ENCODE measurements at places on chromosomes 13 and 19.

GRCh38 chr13:87887459-87888123 lies 216.4 kb downstream of the SLITRK5 start:
- DNase-seq = peak; percentile 50

DNA sequence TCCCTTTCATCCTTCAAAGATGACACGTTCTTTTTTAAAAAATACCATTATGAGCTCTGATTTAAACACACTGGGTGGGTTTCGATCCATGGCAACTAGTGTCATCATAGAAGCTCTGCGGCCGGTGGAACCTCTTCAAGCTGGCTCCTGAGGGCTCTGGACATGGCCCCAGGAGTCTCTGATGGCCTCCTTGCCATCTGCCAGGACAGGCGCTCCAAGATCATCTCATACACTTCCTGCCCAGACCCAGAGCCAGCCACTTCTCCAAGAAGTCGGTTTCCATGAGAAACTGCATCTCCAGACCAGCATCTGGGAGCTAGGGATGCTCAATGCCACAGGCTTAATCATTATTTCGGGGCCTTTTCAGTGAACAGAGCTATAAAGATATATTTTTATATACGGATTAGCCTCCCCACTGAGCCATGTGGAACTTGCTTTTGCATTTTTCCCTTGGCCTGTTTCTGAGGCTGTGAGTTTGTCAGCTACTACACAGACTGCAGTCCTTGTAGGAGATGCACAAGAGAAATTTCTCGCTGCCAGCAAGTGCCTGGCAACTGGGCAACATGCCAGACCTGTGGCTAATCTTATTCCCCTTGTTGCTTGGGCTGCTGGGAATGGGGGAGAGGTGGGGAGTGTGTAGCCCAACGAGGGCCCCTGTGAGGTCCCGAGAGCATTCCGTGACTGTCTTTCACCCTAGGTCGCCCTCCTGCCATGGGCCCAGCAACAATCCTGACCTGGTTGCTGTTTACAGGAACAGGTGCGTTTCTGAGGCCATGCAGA lies 15.9 kb downstream of the SUGP1 start:
- no peak for DNase-seq

DNA sequence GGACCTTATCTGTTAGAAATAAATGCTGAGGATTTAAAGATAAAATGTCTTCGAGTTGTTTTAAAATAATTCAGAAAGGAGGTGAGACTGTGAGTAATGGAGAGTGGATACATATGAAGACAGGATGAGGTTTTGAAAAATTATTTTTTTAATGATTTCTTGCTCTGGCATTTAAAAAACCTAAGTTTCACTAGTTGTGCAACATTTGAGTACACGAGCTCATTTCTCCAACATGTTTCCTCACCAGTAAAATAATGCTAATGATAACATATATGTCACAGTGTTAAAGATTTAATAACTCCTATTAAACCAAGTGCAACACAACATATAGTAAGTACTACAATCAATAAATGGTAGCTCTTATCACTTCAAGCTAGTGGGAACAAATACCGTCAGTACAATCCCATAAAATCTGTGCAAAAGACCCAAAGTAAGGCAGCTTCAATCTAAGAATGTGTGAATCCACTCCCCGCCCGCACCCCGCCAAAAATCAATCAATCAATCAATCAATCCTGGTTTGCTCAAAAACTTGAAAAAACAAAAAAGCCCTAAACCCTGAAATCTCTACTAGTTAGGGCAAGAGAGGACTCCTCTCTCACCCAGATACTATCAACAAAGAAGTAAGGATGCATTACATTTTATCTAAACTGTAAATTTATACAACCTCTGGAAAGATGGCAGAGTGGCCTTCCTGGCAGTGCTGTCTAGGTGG lies 1.3 kb downstream of the ALG5 start:
- DNase-seq = no peak

DNA sequence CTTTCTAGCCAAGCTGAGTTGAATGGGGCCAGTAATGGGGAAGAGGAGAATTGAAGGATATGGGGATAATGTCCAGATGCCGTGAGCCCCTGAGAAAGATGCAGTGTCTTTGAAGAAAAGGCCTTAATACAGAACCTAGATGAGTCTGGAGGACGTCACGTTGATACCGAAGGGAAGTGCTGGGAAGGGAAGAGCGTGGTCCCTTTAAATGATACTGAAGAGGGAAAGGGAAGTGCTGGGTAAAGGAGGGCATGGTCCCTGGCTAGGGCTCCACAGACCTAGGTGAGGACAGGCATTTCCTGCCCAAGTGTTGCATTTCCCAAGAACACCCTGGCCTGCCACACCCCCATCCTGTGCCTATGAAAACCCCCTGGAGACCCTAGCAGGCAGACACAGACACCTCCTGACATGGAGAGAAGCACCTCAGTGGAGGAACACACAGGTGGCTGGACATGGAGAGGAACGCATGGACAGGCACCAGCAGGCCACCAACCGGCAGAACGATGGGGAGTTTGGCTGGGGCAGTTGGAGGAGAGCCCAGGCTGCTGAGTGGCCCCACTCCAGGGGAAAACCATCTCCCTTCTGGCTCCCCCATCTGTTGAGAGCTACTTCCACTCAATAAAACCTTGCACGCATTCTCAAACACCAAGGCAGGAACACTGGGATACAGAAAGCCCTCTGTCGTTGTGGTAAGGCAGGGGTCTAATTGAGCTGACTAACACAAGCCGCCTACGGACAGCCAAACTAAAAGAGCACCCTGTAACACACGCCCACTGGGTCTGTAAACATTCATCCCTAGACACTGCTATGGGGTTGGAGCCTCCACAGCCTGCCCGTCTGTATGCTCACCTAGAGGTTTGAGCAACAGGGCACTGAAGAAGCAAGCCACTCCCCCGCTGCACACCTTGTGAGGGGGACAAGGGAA lies 34.9 kb upstream of the POMP start:
- no peak for DNase-seq

GRCh38 chr13:99731747-99732146 lies 230.5 kb downstream of the TM9SF2 start:
- no peak for DNase-seq

GRCh38 chr13:59373341-59373740 lies 790.4 kb downstream of the DIAPH3 start:
- no peak for DNase-seq

DNA sequence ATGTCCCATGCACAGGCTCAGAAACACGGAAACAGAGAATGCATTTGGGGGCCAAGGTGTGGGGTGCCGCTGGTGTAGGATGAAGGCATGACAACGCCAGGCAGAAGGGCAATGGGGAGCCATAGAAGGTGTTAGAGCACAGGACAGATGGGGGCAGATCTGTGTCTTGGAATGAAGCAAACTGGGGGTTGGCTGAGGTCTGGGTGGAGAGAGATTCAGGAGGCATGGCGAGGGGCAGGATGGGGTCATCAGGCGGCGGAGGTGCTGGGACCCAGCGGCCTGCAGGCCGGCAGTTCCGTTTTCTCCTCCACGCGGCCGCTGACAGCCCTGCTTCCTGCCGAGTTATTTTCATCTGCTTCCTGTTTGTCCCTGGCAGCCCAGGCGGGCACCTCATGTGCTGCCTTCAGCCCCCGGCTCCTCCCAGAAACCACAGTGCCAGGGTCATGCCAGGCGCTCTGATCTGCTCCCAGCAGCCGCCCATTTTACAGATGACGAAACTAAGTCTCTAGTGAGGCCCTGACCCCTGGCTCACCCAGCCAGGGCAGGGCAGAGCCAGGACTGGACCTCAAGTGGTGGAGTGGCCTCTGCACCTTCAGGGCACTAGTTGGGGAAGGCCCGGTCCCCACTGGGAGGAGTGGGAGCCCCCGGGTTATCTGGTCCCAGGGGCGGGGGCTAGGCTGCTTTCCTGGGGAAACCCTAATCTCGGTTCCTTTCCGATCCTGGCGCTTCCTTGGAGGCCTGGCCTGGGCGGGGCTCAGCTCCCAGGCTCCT lies 2.2 kb downstream of the ARHGAP45 start:
- DNase-seq = no peak

- no peak for DNase-seq
These were observed 46.7 kb upstream of the KL start for GRCh38 chr13:32969516-32969941.

GRCh38 chr13:91167706-91168385 lies 179.6 kb upstream of the MIR17HG start:
- no peak for DNase-seq

DNA sequence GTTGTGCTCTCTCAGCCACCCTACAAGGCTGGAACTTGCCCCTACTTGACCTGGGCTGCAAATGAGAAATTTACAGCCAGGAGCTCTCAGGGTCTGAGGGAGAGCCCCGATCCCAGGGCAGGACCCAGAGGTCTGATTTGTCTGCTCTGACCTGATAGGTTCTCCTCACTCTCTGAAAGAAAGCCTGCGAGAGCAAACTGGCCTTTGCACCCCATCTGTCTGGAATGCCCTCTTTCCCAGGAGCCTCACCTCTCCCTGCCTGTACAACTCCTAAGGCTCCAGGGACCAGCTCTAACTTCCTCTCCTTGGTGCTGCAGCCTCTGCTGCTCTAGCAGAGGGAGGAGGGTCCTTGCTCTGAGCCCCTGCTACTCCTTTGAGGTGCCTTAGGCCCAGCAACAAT lies 137.8 kb downstream of the UQCRFS1 start:
- no peak for DNase-seq

DNA sequence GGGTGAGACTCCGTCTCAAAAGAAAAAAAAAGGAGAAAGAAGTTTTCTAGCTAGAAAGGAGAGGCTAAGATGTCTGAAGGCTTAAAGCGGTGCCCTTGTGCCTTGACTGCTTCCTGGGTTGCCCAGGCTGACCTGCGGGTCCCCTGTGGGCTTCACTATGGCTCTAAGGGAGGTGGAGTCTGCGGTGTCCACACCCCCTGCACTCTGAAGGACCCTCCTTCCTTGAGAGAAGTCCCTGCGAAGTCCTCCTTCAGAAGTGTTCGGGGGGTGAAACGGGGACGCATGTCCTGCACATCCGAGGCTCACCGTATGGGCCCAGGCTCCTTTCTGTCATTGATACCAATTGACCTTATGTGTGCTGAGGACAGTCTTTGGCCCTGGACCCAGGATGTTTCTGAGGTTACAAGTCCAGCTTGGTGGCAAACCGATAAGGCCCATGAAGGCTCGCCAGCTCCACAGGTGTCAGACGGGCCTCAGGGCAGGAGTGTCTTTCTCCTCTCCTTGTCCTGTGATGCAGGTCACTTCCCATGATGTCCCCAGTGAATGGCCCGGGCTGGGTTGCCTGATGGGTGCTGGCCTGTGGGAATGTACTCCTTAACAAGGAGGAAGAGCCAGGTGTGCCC lies 11.6 kb upstream of the RNF113B start:
- no peak for DNase-seq

GRCh38 chr19:19423322-19423721 lies 17.8 kb downstream of the GATAD2A start:
- no peak for DNase-seq

- no peak for DNase-seq
These were observed 458 bp downstream of the ARHGEF1 start for GRCh38 chr19:41883463-41883820.

GRCh38 chr13:105957769-105958438 lies 577.6 kb downstream of the EFNB2 start:
- no peak for DNase-seq

DNA sequence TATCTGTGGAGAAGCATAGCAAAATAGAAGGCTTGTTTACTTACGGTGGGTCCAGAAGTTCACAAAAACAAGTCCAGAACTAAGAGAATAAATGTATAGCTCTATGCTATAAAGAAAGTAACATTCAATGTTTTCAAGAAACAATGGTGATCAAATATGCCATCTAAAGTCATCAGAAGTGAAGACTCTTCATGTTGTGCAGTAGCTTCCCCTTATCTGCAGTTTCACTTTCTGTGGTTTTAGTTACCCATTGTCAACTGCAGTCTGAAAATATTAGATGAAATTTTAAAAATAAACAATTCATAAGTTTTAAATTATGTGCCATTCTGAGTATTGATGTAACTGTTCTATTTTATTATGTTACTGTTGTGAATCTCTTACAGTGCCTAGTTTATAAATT lies 72.5 kb downstream of the EDNRB start:
- no peak for DNase-seq

- DNase-seq = no peak
These were observed 1.8 kb downstream of the RPS19 start for GRCh38 chr19:41861846-41862245.

- no peak for DNase-seq
These were observed 7.1 kb downstream of the ELAVL3 start for GRCh38 chr19:11473725-11474124.

GRCh38 chr13:59519819-59520218 lies 643.9 kb downstream of the DIAPH3 start:
- DNase-seq = no peak

DNA sequence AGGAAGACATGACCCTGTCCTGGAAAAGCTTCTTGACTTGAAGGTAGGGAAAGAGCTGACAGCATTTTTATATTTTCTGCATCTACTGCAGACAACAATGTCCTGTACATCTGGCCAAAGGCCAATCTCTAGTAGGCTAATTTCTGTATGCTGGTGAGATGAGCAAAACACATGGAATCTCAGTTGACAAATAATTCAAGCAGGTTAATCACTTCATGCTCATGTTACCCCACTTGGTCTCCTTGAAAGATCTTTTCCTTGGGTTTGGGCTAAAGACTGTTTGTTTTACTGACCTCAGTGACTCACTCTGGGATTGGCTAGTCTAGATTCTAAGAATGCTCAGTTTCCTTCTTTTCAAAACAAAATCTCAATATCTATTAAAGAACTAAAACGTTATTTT lies 298.8 kb downstream of the LMO7 start:
- DNase-seq = no peak

DNA sequence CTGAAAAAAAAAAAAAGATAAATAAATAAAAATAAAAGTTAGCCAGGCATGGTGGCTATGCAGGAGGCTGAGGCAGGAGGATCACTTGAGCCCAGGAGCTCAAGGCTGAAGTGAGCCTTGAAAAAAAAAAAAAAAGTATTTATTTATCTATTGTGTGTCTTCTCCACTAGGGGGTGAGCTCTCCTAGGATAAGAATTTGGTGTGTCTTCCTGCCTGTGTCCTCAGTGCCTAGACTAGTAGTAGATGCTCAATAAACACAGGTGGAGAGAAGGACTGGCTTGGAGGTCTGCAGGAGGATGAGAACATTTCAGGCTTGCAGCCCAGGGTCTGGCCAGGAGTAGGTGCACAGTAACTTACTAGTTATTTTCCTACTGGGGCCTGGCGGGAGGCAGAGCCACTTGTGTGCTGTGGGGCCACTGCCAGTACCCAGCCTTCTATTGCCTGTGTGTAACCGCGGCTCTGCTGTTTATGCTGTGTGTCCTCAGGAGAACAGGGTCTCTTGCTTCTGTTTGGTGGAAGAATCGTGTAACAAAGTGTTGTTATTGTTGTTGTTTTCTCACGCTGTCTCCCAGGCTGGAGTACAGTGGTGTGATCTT lies 5.4 kb downstream of the LMTK3 start:
- DNase-seq = no peak

GRCh38 chr19:4967738-4968461 lies 1.0 kb upstream of the KDM4B start:
- DNase-seq = no peak

DNA sequence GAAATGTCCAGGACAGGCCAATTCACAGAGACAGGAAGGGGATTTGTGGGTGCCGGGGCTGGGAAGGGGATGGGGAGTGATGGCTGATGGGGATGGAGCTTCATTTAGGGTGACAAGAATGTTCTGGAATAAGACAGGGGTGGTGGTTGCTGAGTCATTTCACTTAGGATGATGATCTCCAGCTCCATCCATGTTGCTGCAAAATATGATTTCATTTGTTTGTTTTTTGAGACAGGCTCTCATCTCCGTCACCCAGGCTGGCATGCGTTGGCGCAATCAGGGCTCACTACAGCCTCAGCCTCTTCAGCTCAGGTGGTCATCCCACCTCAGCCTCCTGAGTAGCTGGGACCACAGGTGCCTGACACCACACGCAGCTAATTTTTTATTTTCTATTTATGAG lies 3.1 kb upstream of the JSRP1 start:
- DNase-seq = no peak

GRCh38 chr19:4972509-4973230 lies 3.8 kb downstream of the KDM4B start:
- DNase-seq = no peak
